Endothelial cell of umbilical vein (primary cell): ENCODE measurements at places on chromosomes 12 and 14.
A peak's percentile ranks its signal among the peaks of the same experiment; 100 is the strongest.

DNA sequence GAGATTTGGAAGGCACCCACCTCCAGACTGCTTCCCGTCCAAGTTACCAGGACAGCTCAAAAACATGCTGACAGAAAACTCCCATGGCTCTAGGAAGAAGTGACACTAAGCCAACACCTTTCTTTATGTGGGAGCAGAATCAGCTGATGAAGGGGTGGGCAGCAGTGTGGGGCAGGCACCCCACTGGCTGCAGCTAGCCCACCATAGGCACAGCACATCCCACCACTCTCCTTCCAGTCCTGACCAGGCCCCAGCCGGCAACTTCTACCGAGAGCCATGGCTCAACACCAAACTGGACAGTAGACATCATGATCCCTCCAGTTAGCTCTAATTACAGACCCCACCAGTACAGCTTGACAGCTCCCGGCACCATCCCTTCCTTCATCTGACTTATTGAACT, 45.0 kb downstream of the SH2B3 start:
- DNase-seq, result no peak

DNA sequence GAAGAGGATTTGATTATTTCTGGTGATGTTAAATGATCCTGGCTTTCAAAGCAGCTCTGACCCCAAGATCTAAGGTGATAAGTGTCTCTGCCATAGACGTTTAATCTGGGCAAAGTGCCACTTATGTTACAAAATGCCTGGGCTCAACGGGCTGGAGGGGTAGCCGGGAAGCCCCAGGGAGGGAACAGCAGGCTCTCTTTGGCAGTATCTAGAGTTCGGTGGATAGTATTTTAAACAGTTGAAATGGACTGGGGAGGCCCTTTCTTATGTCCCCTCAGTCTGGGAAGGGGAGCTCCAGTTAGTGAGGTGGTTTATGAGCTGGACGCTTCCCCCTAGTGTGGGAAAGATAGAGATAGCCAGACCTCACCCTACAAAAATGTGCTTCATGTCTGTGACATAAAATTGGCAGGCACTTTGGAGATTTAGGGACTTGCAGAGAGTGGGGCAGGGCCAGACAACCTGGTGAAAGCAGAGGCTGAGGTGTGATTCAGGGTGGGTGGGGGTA, 5.5 kb upstream of the HOXC11 start:
- DNase-seq, result no peak

- DNase-seq, result no peak
Measured at GRCh38 chr14:26849514-26849913, 251.7 kb upstream of the NOVA1 start.

DNA sequence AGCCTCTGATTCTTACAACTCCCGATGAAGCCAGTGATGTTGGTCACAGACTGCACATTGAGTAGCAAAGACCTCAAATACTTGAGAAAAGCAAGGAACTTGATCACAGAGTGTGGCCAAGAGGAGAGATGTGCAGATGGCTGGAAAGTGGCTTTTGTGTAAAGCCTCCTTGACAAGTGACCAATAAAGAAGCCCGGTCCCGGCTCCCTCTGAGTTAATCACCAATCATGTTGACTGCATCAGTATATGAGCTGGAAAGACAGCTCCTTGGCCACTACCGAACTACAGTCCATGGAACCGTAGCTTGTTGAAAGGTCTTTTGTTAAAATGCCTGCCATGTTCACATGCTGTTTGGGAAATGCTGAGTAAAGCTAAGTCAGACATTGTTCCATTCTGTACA, 23.7 kb upstream of the SERPINA6 start:
- no peak for DNase-seq

DNA sequence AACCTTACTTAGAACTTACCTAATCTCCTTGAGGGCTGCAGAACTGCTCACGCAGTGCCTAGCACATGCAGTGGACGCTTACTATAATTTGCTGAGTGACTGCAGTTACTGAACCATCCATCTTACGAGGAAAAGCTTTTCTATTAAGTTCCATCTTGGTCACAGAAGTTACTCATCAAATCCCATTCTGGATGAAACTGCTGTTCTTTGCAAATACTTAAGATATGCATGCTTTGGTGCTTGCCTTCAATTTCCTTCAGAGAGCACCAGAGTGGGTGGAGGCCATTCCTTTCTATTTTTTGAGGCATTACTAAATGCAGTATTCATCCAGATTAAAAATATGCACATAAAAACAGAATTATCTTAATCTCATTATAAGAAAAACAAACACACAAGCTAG, 17.7 kb upstream of the PELI2 start:
- DNase-seq, result no peak

DNA sequence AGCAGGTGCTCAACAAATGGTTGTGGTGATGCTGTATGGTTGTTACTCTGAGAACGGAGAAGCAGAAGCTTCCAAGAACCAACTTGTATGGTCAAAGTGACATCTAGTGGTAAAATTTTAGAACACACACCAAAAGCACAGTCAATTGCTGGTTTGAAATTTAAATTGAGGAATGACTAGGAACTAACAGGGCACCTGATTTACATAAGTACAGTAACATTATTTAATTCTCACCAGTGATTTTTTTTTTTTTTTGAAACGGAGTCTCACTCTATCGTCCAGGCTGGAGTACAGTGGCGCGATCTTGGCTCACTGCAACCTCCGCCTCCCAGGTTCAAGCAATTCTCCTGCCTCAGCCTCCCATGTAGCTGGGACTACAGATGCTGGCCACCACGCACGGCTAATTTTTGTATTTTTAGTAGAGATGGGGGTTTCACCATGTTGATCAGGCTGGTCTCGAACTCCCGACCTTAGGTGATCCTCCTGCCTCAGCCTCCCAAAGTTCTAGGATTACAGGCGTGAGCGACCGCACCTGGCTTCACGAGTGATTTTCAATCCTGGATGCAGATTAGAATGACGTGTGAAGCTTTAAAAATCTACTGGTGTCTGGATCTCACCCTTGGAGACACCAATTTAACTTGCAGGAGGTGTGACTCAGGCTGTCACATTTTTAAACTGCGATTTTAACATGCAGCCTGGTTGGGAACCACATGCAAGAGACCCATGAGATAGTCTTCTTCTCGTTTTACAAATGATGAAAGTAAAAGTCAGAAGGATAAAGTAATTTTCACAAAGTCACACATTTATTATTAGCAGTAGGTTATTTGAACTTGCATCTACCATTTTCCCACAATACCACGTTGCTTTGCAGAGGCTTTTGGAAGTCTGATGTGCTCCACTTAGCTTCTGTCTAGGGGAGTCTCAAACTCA, 14.1 kb upstream of the NUMB start:
- peak; percentile 77 for DNase-seq
